ENCODE measurements at places on chromosomes 12 and 14. TPM values are rescaled to one million over a fixed set of nuclear protein-coding genes. Genes with fewer than 3 reads are reported as not detected.

IFNG-AS1 gene
- 0.56 TPM for total RNA-seq

FAM181A gene
- not detected for total RNA-seq

FAM177A1 gene
- total RNA-seq, result 147 TPM

FOXM1 gene
- total RNA-seq, result 19.8 TPM

Data from left colon (tissue), 2 donors.